CD4-positive, alpha-beta T cell (primary cell): ENCODE measurements at places on chromosomes 1 and 21.

DNA sequence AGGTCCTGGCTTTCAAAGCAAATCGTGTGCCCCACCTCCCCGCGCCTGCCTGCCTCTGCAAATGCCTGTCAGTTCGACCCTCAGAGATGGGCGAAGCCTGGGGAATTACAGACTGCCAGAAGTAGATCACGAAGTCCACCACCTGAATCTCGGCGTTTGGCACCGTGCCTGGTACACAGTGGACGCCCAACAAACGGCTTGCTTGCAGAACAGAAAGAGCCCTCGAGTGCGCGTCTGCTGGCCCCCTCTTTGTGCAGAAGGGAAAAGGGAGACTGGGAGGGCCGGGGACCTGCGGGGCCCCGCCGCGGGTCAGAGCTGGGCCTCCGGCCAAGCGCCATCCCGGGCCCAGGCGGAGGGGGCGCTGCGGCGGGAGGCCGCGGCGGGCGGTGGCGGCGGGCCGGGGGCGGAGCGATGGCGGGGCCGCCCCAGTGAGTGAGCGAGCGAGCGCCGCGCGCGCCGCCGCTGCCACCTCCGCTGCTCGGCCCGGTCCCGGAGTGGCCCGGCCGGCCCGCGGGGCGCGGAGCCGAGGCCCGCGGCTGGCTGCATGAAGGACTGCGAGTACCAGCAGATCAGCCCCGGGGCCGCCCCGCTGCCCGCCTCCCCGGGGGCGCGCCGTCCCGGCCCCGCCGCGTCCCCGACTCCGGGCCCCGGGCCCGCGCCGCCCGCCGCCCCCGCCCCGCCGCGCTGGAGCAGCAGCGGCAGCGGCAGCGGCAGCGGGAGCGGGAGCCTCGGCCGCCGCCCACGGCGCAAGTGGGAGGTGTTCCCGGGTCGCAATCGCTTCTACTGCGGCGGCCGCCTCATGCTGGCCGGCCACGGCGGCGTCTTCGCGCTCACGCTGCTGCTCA is at the start of gene ZDHHC18:
ZDHHC18 (plus strand) TSS at position 428 of the 845 bp plus-strand sequence; CDS start at position 545, 117 bp downstream.
- DNase-seq = peak; percentile 51
- H3K36me3 ChIP-seq = peaks cover 9% of the 10 kb centered on the region
- H3K4me1 ChIP-seq = peaks cover 66% of the 10 kb centered on the region

DNA sequence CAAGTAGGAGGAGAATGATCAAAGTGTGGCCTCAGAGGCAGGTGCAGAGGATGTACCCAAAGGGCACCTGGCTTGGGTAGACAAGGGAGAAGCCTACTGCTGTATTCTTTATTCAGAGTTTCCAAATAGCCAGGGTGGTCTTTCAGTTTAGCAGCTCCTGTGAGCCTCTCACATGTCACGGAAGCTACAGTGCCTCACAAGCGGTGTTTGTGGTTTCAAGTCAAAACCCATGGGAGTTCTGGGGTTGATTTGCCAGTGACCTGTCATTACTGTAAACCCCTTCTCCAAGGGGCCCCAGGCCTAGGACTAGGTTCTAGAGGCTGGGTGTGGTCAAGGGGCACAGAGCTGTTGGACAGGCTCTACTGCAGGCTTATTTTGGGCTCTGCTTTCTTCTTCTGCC is 10.2 kb upstream of the IL10 start:
- no peaks in the 10 kb centered on the region for H3K36me3 ChIP-seq
- H3K27ac ChIP-seq = no peak overlapping the region
- no peak overlapping the region for H3K4me3 ChIP-seq

- H3K4me3 ChIP-seq = no peak overlapping the region
- H3K36me3 ChIP-seq = no peaks in the 10 kb centered on the region
- DNase-seq = no peak
- no peaks in the 10 kb centered on the region for H3K27me3 ChIP-seq
Observed at GRCh38 chr1:182164273-182164672, 102.8 kb upstream of the ZNF648 start.

DNA sequence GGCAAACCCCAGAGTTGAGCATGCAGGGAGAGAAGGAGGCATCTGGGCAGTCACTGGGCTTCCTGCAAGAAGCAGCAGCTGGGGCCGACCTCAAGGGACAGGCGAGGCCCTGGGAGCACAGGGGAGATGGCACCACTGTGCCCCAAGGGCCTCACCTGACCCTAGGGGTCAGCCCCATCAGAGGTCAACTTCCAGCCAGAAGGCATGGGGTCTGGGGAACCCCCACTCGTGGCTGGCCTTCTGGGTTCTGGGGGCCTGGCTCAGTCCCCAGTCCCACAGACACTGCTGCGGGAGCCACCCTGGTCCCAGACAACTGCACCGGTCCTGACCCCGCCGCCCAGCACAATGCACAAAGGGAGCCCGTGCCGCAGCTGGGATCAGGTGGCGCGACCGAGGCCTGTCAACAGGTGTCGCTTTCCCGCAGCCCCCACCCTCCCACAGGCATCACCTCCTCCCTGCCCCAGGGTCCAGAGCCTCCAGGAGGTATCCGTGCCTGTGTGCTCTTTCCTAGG is 6.2 kb downstream of the WNT9A start:
- DNase-seq = no peak
- no peaks in the 10 kb centered on the region for H3K36me3 ChIP-seq
- H3K27ac ChIP-seq = no peak overlapping the region

DNA sequence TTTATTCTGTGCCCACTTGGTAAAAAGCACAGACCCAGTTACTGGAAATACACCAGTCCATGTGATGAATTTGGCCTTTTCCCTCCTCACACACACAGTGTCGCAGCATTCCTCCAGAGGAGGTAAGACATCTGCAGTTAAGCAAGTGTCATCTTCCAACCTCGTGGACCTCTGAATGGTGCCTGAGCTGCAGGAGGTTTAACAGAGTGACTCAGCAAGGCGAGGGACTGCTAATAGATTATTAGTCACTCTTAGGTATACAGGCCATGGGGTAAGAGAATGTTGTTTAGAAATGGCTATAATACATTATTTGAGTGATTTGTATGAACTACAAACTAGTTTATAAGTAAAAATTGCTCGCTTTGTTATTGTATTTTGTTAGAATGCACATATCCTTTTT is 8.6 kb upstream of the LRRC8B start:
- no peak overlapping the region for H3K27ac ChIP-seq
- no peak overlapping the region for H3K4me3 ChIP-seq
- DNase-seq = no peak
- no peaks in the 10 kb centered on the region for H3K4me1 ChIP-seq

- no peak overlapping the region for H3K27ac ChIP-seq
- H3K4me1 ChIP-seq = no peaks in the 10 kb centered on the region
- peaks cover 4% of the 10 kb centered on the region for H3K27me3 ChIP-seq
Observed at GRCh38 chr1:233998891-233999290, 94.4 kb downstream of the SLC35F3 start.

DNA sequence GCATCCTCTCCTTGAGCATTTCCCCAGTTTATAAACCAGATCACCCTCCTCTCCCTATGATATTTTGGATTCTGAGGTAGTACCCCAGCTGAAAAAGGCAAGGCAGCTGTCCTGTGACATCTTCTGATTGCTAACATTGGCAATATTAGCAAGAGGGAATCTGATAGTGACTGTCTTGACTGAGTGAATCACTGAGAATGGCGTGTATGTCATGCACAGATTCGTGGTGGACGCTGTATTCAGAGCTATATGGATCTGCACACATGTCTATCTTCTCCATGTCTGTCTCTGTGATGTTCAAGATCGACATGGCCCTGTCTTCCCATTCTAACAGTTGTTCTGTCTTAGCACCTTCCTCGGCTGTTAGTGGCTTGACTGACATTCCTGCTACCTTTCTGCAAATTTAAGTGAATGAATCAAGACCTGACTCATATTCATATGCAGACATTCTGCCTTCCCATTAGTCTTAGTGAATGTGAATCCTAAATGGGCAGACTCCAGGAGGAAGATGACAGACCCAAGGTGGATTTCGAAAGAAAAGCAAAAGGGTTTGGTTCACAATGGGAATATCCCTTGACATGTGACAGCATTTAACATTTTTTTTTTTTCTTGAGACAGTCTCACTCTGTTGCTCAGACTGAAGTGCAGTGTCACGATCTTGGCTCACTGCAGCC is 97.7 kb downstream of the PGBD5 start:
- no peaks in the 10 kb centered on the region for H3K36me3 ChIP-seq
- H3K27ac ChIP-seq = no peak overlapping the region
- no peak for DNase-seq
- no peaks in the 10 kb centered on the region for H3K4me1 ChIP-seq
- no peak overlapping the region for H3K4me3 ChIP-seq
